ENCODE measurements at places on chromosomes 7 and 10.

- DNase-seq: no peak
Observed at GRCh38 chr10:88466786-88467185, 116.3 kb downstream of the RNLS start.

GRCh38 chr10:45080331-45080730 is 79.6 kb downstream of the ZNF22 start:
- no peak for DNase-seq

DNA sequence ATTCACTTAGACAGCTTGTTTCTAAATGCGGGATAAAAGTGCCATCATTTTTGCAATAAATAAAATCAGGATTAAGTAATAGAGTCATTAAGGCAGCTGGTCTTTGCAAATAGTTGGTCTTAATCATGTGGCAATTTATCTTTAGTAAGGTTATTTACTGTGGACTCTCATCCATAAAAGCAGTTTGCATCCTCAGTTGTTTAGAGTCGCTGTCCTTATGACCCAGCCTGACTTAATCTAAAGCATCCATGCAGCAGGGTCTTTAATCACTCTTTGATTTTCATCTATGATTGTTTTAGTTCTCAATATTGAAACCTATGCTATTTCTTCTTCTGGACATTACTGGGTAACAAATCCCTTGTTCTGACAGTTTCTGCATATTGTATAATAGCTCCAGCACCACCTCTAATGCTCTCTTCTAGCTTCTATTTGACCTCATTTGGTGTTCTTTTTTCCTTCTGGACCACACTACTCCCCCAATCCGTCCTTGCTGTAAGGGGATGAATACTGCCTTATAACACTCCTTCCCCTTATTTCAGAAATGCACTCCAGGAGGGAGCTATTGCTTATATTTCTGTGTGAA is 95.0 kb downstream of the CD36 start:
- DNase-seq: no peak

- no peak for DNase-seq
Observed at GRCh38 chr7:141227454-141227853, 153.6 kb downstream of the TMEM178B start.

DNA sequence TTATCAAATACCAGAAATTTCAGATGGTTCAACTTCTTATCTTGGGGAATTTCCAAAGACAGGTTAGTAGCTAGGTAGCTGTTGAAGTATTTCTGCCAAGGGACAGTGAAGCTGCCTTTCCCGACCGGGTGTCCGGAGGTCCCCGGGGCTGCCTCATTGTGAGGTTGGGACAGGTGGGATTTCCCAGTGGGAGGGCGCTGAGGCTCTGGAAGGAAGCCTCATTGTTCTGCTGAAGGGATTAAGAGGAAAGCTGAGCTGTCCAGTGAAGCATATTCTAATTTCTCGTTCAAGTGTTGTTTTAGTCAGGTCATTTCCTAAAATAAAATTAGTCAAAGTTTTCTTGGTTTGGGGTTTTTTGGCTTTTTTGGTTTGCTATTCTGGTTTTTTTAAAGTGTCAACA is 244.2 kb downstream of the MGMT start:
- no peak for DNase-seq

GRCh38 chr7:140624392-140625191 is 16.0 kb downstream of the DENND2A start:
- no peak for DNase-seq
